ENCODE measurements at places on chromosomes 7 and 10.

DNA sequence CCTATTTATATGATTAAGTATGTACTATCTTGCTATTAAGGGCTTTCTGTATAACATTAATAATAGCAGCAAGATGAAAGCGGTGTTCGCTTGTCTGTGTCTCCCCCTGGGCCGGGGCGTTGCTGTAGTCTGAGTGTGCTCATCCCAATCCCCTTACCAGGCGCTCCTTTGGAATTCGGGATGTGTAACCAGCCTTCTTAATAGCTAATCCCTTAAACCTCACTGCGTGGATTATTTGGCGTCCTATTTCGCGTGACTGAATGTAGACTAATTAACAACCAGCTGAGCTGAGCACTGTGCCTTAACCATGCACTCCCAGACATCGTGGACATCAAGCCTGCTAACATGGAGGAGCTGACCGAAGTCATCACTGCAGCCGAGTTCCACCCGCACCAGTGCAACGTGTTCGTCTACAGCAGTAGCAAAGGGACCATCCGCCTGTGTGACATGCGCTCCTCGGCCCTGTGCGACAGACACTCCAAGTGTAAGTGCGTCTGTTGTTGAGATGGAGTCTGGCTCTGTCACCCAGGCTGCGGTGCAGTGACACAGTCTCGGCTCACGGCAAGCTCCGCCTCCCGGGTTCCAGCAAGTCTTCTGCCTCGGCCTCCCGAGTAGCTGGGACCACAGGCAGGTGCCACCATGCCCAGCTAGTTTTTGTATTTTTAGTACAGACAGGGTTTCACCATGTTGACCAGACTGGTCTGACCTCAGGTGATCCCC is 36.6 kb downstream of the BNIP3 start:
- DNase-seq: no peak

DNA sequence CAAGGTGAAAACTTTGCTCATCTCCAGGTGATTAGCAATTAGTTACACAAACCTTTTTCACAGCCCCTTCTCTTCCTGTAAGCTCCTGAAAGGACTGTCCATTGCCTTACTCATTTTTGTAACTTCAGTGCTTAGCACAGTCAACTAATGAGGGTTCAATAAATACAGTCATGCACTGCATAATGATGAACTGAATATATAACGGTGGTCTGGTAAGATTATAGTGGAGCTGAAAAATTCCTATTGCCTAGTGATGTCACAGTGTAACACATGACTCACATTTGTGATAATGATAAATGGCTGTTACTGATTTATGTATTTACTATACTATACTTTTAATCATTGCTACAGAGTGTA is 12.9 kb upstream of the FAM133B start:
- no peak for DNase-seq

GRCh38 chr7:148570510-148570909 is 20.1 kb upstream of the C7orf33 start:
- no peak for DNase-seq

- no peak for DNase-seq
Measured at GRCh38 chr7:68295386-68295785, 1298.8 kb downstream of the TYW1 start.

- no peak for DNase-seq
Measured at GRCh38 chr10:77960829-77961329, 34.3 kb upstream of the DLG5 start.

DNA sequence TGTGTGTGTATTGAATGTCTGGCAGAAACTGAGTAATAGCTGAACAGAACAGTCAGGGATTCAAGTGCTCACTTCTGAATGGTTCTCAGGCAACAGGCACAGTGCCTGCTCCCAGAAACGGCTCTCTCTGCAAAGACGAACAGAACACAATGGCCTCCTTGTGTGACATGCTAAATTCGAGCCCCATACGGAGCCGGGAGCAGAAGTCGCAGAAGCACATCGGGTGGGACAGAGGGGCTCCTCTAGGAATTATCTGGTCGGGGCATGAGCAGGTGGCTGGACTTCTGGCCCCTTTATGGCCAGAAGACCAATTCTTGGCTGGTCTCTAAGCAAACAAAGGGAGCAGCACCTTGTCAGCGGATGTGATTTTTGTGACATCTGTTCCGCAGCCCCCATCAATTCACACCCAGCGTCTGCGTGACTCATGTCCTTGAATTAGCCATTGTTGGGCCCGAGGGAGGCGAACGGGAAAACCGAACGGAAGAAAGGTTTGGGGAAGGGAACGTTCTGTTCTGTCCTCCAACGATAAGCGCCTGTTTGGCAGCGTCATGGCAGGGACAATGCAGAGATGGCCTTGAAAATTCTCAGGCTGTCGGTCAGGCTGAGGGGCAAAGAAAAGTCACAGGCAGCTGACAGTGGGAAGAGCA is 47.3 kb upstream of the NPTX2 start:
- no peak for DNase-seq

DNA sequence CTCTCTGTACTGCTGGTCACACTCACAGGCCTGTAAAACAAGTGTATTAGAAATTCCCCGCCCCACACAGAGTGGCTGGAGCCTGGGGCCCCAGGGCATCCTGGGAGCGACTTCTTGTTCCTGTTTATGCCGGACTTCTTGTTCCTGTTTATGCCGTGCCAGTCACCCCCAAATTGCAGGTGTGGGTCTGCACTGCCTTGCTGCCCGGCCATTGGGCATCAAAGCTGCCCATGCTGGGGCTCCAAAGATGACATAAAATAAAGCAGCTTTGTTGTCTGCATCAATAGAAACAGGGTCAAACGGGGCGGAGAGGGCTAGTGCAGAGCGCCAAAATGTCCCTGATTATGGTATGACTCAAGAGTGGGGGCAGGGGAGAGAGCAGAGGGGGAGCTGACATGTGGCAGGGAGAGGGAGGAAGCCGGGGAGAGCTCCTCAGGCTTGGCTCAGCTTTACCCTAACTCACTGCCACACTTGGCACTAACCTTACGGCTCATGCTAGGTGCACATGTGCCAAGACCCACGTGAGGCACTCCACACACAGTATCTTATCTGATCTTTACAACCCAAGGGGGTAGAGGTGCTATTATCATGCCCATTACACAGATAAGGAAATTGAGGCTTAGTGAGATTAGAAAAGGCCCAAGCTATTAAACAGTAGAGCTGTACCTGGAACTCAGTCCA is 98.4 kb downstream of the PIP4K2A start:
- DNase-seq: peak; percentile 48

DNA sequence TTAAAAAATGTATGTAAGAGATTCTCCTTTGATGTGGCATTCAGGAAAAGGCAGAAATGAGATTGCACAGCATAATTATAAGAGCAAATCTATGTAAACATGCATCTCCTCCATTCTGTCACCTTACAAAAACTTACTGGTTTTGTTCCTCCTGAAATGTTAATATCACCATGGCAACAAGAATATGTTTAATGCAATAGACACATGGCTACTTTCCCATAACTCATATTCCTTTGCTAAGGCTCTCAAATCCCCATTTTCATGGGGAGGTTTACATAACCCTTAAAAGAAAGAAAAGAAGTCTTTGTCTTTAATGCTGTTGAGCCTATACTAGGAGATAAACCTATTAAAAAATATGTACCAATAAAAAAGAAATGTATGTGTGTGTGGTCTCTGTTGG is 136.2 kb downstream of the ANK3 start:
- DNase-seq: no peak
